Globus pallidus (tissue), 1 donor: ENCODE measurements at places on chromosomes 1 and 21.

DNA sequence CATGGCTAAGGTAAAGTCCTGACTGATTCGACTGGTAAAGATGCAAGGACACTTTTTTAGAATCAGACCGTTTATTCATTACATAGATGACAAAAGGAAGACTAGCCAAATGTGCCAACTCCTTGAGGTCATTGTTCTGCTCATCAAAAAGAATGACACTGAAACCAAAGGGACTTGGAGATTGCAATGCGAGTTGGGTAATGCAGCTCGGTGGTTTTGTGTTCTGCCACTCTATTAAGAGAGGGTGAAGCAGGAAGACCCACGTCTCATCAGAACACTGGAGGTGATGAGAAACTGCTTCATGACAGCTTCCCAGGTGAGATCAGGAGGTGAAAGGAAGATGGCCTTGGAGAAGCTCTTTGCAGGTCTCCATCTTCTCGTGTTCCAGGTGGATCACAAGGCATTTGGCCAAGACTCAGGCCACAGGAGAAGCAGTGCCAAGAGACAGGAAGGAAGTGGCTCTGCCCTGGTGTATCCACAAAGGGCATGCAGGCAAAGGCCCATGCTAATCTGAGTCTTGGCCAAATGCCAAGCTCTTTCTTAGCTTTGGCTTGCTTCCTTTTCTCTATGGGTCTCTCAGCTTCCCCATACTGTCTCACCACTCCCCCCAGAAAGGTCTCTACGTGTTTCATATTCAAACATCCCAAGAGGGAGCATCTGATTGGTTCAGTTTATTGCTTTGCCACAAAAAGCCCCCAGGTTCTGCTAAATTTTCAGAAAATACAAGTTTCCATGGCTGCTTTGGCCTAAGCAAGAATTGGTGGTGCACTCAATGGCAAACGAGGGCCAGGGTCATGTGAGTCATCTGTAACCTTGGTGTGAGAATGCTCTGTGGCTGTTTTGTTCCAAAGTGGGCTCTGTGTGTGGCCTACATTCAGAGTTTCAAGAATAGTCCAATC, 5.7 kb upstream of the CCT8 start:
- peak; percentile 61 for DNase-seq

DNA sequence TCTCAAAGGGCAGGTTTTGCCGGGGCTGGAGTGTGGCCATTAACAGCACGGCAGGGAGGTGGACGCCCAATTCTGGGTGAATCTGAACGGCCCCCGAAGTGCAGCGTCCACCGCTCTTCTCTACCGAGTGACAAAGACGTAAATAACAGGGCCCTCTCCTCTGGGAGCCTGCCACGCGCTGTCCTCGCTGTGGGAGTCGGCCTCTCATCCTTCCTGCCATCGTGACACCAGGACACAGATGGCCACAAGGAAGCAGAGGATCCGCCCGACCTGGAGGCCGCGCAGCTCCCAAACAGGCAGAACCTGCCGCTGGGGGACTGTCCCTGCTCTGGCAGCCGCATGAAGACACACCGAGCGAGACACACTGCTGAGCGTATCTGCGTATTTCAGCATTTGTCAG, 12.1 kb upstream of the CDK11B start:
- no peak for DNase-seq

DNA sequence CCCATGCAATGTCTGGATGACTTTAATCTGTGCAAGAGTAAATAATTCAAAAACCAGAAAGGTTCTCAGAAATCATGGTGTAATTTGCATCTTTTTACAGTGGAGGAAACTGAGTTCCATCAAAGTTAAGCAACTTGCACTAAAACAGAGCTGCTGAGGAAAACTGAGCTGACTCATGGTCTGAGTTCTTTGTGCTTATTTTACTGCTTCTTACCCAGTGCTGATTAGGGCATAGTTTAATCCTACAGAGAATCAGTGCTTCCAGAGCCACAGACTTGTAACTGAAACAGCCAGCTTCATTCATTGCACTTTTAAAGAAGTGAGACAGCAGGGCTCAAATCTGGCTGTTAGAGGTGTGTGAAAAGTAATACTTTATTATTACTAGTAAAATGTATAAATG, 10.9 kb upstream of the RWDD3 start:
- DNase-seq = no peak

- DNase-seq = no peak
These were observed 127.0 kb downstream of the GREM2 start for GRCh38 chr1:240484804-240485443.

DNA sequence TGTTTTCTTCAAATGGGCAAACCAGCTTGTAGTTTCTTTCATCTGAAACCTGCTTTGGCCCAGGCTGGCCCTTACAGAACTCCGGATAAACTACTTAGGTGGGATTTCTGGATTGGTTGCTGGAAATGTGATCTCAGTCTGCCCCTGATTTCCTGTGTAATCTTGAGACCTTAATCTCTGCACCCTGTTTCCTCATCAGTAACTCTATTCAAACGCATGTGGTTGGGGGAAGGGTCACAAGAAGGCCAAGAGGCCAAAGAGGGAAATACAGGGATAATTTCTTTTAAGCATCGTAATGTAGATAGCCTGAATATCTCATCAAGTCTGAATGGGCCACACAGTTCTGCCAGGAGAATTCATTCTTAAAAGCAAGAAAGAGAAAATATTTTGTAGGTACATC, 483.6 kb downstream of the LTN1 start:
- no peak for DNase-seq

DNA sequence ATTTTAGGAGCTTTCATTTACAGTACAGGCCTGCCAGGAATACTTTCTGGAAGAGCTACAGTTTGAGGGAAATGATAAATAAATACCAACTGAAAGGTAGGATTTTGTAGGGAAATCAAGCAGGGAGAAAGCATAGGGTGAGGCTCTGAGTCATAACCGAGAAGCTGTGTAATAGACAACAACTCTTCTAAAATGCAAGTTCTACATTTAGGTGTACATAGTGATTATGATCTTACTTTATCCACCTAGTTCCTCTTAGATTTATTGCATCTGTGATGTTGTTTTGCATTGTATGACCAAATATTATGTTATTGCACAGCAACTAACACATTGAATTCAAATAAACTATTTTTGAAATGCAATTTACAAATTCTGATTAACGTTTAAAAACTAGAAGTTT, 819.3 kb downstream of the PLA2G4A start:
- DNase-seq = no peak

DNA sequence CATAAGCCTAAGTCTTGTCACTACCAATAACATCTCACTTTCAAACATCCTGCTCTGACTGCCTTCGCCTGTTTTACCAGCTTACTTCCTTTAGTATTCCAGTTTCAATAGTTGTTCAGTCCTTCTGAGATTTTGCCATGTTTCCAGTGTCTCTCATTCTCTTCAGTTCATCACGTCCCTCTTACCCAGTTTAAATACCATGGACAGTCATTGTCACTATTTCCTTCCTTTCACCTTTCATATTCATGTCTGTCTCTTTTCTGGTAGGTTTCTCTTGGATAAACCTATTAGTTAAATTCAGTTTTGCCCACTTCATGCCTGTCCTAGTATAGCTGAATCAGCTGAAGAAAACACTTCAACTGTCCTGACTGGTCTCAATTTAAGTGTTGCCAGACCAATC, 5.9 kb downstream of the ATF6 start:
- DNase-seq = no peak
